ENCODE measurements at places on chromosomes 1 and 21.

DNA sequence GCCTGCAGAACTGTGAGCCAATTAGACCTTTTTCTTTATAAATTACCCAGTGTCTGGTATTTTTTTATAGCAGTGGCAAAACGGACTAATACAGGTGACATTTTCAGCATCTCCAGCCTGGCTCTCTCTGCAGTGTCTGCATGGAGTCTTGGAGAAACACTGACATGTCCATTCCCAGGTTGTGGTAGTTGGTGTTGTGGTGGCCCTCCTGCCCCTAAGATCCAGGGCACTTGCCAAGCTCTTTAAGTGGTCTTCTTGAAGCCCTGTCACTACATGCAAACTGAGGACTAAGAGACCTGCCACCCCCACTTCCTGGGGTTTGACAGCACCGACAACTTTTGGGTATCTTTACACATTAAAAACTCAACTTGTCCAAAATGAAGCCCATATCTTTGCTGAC lies 419.4 kb downstream of the NPHP4 start:
- no peak for DNase-seq

GRCh38 chr1:94954263-94955220 lies 27.6 kb upstream of the CNN3 start:
- DNase-seq: no peak

GRCh38 chr1:69993810-69994209 lies 211.6 kb downstream of the LRRC40 start:
- DNase-seq: no peak

- DNase-seq: no peak
Measured at GRCh38 chr21:23017989-23018388, 2019.8 kb downstream of the NCAM2 start.

- DNase-seq: no peak
Measured at GRCh38 chr21:18026359-18026758, 207.2 kb upstream of the C21orf91 start.

DNA sequence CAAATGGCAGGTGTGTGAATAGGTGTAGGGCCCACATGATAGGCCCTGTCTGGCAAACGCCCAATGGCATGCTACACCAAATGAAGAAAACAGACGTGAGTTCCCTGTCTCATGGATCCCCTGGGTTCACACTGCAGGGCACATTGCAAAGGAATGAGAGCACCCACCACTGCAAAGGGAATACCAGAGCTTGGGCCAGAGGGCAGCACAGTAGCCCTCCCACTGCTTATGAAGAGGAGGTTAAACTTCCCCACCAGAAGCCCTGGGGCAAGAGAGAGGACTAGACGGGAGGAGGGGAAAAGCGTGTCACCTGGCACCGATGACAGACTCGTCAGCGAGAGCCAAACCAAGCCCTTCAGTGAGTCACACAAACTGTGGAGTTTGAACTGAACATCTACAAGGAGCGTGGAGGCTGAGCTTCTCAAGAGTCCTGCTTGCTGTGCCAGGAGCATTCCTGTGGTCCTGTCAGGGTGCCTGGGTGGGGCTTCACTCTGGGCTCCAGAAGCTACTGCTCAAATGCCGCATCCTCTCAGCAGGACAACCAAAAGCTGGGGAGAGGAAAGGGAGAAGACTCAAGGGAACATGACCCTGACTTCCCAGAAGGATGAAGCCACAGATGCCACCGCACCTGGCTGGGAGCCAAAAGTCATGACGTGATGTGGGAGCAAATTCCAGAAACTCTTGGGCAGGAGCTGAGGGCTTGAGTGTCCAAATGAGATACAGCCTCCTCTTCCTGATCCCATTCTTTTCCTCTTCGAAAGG lies 61.1 kb downstream of the TOMM20 start:
- no peak for DNase-seq
